ENCODE measurements at places on chromosomes 4 and X.

GRCh38 chr4:815464-816146 lies 10.3 kb downstream of the CPLX1 start:
- DNase-seq, result no peak

DNA sequence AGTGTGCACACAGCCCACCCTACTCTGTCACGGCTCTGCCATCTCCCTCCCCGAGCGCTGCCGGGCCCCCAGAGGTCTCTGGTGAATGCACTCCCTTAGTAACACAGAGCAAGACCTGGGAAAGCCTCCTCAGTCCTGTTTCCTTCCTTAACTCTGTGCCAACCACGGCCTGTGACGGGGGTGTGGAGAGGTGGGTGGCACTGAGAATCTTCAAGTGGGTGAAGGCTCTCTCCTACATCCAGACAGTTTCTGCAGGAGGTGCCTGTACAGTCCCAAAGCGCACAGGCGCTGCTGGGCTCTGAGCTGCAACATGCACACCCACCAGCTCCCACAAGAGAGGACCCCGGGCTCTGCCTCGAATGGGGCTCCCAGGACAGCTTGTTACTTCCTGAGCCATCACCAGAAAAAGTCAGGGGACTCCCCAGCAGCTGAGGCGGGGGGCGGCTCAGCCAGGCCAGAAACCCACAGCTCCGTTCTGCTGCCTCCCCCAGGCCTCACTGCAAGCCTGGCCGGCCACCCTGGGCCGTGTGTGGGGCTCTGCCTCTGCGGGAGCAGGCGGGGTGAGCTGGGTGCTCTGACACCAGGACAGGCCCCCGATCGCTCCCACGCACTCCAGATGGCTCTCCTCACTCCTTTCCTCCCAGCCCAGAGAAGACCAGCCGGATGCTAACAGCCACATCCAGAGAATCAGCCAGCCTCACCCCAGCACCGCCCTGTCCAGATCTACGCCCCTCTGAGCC lies 29.7 kb downstream of the FAM53A start:
- no peak for DNase-seq

GRCh38 chrX:33909836-33910235 lies 222.3 kb downstream of the FAM47A start:
- no peak for DNase-seq

GRCh38 chrX:102840871-102841705 lies 96.0 kb upstream of the RAB40AL start:
- no peak for DNase-seq

DNA sequence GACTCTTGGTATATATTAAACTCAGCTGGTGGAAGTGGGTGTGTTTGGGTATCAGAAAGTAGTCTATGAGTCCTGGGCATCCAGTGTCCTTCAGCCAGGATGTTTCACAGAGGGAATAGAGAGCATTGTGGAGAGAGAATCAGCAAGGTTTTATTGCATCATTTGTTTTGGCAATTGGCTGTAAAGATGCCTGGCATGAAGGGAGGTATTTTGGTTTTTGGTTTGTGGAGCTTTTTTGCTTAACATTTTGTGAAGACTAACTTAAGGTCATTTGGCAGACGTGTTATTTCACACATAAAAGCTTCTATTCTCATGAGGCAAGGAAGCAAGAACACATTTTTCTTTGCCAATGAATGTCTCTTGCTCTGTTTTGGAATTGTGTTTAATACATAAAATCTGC lies 71.1 kb downstream of the DCLK2 start:
- no peak for DNase-seq

DNA sequence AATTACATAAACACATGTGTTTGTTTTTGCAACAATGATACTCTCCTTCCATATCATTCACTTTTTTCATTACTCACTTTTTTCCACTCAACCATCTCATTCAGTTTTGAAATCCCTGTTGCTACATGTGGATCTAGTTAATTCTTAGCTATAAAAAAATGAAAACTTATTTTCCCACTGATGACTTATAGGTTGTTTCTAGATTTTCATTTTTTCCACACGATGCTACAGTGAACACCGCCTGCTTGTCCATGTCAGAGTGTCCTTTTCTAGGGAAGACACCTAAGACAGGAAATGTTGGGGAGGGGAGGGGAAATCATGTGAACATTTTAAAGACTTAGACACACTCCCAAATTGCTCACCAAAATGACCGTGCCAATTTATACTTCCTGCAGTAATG lies 70.2 kb downstream of the SUPT20HL2 start:
- no peak for DNase-seq

- no peak for DNase-seq
These were observed 692 bp upstream of the SLC9A7 start for GRCh38 chrX:46759645-46759974.

- peak; percentile 58 for DNase-seq
These were observed at the start of gene NDST4 for GRCh38 chr4:115113506-115114106. Gene NDST4, minus strand, starts transcription at chr4:115113620. Its CDS starts 36,584 bp downstream, at chr4:115077036.

DNA sequence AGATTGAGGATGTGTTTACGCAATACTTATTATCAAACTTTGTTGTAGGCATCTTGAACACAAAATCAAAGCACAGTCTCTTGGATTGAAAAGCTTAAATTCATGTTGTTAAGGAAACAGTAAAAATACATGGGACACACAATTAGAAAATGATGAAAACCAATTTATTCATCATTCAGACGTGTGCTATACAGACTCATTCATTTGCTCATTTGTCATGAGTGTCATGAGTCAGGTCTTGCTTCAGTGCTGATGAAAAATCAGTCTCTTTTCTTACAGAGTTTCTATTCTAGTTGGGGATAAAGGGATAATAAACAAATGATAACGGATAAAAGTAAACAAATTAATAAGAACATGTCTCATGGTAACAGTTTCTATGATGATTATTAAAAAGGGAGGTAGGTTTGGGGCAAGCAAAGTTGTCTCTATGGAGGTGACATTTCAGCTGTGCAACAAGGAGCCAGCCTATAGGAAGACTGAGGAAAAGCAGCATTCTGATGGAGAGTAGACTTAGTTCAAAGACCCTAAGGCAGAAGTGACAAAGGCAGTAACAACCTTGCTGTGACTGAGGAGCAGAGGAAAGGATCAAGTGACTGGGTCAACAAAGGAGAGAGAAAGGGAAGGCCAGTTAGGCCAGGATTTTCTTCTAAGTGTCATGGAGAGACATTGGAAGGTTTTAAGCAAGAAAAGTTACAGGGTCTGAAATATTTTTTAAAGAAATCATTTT lies 224.0 kb upstream of the HHIP start:
- DNase-seq, result no peak

GRCh38 chr4:189828081-189828697 lies 112.5 kb upstream of the FRG1 start:
- no peak for DNase-seq

GRCh38 chr4:122921971-122922876 lies at the start of gene NUDT6:
Gene NUDT6, minus strand, starts transcription at chr4:122922597. Its CDS starts 25 bp downstream, at chr4:122922572.
- peak; percentile 70 for DNase-seq

GRCh38 chr4:174828845-174829701 lies at the start of gene GLRA3:
Gene GLRA3, minus strand, starts transcription at chr4:174829247. Its CDS starts 436 bp downstream, at chr4:174828811.
- peak; percentile 74 for DNase-seq

- DNase-seq, result no peak
These were observed 732.1 kb downstream of the STIM2 start for GRCh38 chr4:27592738-27593137.

- DNase-seq, result no peak
These were observed 781.4 kb downstream of the KLHL13 start for GRCh38 chrX:117335209-117335608.

GRCh38 chr4:26402458-26402857 lies 81.6 kb downstream of the RBPJ start:
- DNase-seq, result no peak

- DNase-seq, result no peak
These were observed 15.3 kb downstream of the PDK3 start for GRCh38 chrX:24480400-24480865.

GRCh38 chrX:7242613-7243012 lies 94.7 kb upstream of the PUDP start:
- no peak for DNase-seq

DNA sequence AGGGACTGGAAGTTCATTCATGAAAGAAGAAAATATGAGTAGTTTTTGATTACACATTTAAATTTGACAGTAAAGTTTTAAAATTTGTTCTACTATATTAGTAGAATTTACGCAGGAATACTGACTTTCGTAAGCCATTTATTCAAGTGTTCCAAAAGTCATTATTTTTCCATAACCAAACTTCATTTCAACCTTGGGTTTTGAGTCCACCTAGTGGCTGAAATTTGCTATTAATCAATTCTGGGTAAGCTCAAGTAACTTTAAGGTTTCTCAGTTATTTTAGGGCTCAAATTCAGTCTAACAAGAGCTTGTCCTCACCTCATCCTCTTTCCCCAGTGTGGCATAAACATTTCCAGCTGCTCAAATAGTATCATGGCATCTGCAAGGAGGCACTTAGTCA lies 175.4 kb downstream of the SH3BGRL start:
- no peak for DNase-seq

- no peak for DNase-seq
These were observed 202.2 kb upstream of the GPRIN3 start for GRCh38 chr4:89509708-89510281.

- DNase-seq, result no peak
These were observed 540.9 kb downstream of the PPP4R3C start for GRCh38 chrX:26922278-26922677.

DNA sequence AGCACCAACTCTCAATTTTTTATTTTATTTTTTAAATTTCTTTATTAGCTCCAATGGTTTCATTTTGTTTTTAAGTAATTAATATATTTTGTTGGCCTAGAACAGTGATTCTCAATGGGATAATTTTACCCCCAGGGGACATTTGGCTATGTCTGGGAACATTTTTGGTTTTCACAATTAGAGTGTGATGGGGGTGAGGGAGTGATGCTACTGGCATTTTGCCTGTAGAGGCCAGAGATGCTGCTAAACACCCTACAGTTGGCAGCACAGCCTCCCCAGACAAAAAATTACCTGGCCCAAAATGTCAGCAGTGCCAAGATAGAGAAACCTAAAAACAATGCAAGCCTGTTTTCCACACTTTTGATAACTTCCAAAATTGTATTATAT lies 64.6 kb downstream of the HHIP start:
- DNase-seq, result no peak

DNA sequence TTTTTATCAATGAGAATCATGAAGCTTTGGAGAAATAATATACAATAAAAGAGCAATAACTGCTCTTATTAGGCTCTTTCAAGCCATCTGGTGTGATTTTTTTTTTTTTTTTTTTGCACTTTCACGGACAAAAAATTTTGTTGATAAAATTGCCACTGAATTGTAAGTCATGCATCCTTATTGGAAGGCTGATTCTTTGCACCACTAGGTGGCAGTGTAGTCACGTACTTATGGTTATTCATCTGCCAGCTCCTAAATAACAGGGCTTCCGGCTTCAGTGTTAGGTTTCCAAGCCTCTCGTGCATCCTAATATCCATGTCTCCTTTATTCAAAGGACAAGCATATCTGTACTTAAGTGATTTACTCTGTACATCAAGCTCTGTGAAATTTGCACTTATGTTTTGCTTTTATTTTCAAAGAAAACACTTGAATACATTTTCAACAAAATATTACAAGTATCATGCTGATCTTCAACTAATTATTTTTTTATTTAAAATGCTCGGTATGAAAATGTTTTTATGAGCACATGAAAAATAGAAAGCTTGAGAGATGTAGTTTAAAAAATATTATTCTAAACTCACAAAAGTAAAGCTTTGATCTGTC lies 1578.3 kb upstream of the TENM3 start:
- DNase-seq, result peak; percentile 62

DNA sequence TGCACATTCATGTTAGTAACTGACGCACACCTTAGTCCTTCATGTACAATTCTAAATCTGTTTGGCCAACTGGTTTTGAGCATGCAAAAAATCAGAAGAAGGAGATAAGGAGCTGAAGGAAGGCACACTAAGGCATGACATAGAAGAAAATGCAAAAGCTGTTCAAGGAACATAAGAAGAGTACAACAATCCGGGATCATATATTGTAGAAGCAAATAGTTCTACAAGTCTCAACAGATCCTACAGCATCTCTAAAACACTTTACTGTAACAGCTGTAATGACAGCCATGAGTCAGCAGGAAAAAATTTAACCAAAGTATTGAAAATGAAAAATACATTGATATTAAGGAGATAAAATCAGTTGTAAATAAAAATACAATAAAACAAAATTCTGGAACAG lies 57.7 kb downstream of the KLHL13 start:
- DNase-seq, result no peak

GRCh38 chr4:90769251-90769650 lies 642.1 kb downstream of the CCSER1 start:
- no peak for DNase-seq

DNA sequence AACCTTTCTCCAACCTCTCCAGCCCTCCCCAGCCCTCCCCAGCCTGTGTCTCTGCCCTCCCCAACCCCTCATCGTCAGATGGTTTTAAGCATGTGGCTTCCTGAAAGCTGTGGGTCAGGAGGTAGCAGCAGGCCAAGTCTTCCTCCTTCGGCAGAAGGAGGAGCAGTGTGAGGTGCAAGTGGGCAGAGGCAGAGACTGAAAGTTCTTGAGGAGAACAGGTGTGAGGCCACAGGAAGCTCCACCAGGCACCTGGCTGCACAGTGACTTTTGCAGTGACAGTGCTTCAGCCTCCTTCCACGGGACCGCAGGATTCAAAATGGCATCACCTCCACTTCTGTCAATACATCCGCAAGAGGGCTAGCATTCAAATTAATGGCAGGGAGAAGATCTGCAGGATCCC lies 203.9 kb upstream of the LEF1 start:
- no peak for DNase-seq

DNA sequence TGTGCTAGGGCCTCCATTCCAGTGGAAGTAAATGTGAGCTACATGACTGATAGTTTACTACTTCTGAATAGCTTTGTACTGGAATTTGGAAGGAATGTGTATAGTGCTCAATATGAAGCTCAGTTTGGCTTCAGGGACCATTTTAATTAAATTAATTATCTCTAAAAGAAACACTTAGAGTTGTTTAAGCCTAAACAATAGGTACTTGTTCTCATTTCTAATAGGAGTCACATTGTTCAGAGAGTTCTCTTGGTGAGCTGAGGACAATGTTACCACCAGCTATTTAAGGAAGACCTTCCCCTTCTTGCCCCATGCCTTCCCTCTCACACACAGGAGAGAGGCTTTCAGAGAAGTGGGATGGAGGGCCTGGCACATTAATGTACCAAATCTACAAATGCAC lies 78.3 kb downstream of the CHIC2 start:
- no peak for DNase-seq

GRCh38 chrX:121146059-121146628 lies 98.7 kb downstream of the GLUD2 start:
- DNase-seq, result no peak

DNA sequence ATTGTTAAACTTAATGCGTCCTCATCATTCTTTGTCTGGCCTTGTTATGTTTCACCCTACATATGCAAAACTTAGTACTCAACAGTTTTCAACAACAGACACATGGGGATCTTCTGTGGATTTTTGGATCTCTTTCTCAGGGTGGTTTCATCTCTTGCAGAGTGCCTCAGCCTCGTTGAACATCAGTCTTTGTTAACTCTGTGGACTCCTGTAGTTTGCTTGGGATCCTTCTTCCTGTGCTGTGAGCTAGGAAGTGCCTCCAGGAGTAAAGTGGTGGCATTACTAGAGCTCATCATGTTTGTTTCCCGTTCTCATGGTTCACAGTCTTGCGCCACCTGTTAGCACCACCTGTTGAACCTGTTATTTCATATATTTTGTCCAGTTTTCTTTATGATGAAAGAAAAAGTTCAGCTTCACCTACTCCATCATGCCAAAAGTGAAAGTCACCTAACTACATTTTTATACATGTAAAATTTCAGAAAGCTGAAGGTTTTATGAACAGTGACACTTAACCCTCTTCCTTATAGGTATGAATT lies 27.5 kb upstream of the NDUFC1 start:
- DNase-seq, result no peak

- no peak for DNase-seq
These were observed 48.0 kb downstream of the CPE start for GRCh38 chr4:165426823-165427222.

All from right forelimb (tissue), 1 donor.